Mesothelial cell of epicardium (in vitro differentiated cells): ENCODE measurements at places on chromosomes 3 and 15.
A peak's percentile ranks its signal among the peaks of the same experiment; 100 is the strongest.

DNA sequence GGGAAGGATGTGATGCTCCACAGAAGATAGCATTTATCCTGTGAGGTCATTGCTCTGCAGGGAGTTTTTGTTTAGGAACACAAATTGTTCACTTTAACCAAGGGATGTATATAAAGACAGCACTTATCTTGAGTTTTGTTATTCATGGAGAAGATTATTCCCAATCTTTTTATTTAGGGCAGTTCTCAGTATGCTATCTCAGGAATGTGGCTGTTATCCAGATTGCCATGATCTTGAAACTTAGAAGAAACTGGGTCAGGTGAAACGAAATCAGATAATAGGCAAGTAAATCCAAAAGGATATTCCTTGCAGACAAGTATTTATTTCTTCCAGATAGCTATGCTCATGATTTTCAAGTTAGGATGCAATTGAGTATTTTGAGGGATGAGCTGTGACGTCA lies 19.3 kb upstream of the TMEM42 start:
- DNase-seq: no peak
- peaks cover 37% of the 10 kb centered on the region for H3K4me1 ChIP-seq
- no peaks in the 10 kb centered on the region for H3K27me3 ChIP-seq

DNA sequence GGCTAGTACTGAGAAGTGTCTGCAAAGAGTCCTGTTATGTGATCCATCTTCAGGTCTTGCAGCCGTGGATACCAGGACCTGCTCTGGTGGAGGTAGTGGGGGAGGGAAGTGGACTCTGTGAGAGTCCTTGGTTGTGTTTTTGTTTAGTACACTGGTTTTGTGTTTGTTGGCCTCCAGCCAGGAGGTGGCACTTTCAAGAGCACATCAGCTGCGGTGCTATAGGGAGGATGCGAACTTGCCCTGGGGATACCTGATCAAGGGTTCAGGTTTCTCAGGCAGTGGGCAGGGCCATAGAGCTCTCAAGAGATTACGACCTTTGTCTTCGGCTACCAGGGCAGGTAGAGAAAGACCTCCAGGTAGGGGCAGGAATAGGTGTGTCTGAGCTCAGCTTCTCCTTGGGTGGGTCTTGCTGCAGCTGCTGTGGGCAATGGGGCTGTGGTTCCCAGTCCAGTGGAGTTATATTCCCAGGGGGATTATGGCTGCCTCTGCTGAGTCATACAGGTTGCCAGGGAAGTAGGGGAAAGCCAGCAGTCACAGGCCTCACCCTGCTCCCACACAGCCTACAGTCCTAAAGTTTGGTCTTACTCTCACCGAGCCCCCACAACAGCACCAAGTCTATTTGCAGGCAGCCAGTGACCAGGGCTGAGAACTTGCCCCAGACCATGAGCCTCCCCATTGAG lies 132.8 kb upstream of the NPHP3 start:
- H3K27me3 ChIP-seq: no peaks in the 10 kb centered on the region
- no peak overlapping the region for H3K27ac ChIP-seq
- peaks cover 2% of the 10 kb centered on the region for H3K4me1 ChIP-seq
- no peaks in the 10 kb centered on the region for H3K36me3 ChIP-seq
- no peak overlapping the region for H3K4me3 ChIP-seq
- no peak for DNase-seq

GRCh38 chr3:152264378-152264777 lies 4.4 kb upstream of the MBNL1 start:
- no peak overlapping the region for H3K4me3 ChIP-seq
- DNase-seq: no peak
- H3K36me3 ChIP-seq: no peaks in the 10 kb centered on the region

DNA sequence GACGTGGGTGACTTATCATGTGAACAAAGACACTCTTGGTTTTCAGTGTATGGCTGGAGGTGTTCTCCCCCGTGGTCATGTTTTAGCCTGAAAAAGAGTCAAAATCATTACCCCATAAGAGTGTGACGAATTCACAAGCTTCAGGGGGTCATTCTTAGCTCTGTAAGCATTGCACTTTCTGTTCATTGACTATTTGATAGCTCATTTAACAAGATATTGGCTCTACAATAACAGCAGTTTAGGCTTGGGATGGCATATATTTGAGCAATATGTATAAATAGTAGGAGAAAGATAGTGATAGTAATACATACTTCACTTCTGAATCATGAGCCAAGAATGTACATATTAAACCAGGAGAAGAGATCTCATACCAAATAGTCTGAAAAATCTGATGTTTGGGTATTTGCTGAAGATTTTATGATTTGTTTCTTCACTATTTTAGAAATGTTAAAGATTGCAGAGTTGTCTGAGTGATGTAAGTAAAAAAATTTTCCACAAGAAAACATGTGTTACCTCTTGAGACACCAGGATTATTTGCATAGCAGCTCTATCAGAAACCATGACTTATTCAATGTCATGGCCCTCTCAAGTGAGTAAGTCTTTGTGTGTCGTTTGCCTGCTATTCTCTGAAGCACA lies 996.0 kb downstream of the OTOL1 start:
- H3K36me3 ChIP-seq: no peaks in the 10 kb centered on the region
- H3K27ac ChIP-seq: no peak overlapping the region
- H3K27me3 ChIP-seq: no peaks in the 10 kb centered on the region
- no peak for DNase-seq
- peaks cover 5% of the 10 kb centered on the region for H3K4me1 ChIP-seq
- no peak overlapping the region for H3K4me3 ChIP-seq

DNA sequence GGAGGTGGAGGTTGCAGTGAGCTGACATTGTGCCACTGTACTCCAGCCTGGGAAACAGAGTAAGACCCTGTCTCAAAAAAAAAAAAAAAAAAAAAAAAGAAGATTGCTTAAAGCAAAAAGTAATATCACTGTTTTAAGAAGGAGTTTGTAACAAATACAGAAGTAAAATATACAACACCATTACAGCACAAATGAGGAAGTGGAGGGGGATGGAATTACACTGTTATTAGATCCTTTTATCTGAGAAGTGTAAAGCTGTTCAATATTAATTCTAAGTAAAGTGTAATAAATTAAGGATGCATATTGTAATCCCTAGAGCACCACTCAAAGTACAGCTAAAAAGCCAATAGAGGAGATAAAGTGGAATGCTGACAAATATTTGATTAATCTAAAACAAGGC lies 47.0 kb upstream of the SNRPA1 start:
- H3K36me3 ChIP-seq: no peaks in the 10 kb centered on the region
- no peak overlapping the region for H3K4me3 ChIP-seq
- no peak overlapping the region for H3K27ac ChIP-seq
- peaks cover 6% of the 10 kb centered on the region for H3K4me1 ChIP-seq
- H3K27me3 ChIP-seq: peaks cover 29% of the 10 kb centered on the region
- DNase-seq: no peak

GRCh38 chr3:66220066-66220465 lies 735 bp upstream of the SLC25A26 start:
- H3K4me3 ChIP-seq: peak overlapping the region; percentile 96
- no peaks in the 10 kb centered on the region for H3K36me3 ChIP-seq
- H3K27ac ChIP-seq: peak overlapping the region; percentile 43
- DNase-seq: no peak
- H3K27me3 ChIP-seq: peaks cover 7% of the 10 kb centered on the region
- peaks cover 12% of the 10 kb centered on the region for H3K4me1 ChIP-seq

DNA sequence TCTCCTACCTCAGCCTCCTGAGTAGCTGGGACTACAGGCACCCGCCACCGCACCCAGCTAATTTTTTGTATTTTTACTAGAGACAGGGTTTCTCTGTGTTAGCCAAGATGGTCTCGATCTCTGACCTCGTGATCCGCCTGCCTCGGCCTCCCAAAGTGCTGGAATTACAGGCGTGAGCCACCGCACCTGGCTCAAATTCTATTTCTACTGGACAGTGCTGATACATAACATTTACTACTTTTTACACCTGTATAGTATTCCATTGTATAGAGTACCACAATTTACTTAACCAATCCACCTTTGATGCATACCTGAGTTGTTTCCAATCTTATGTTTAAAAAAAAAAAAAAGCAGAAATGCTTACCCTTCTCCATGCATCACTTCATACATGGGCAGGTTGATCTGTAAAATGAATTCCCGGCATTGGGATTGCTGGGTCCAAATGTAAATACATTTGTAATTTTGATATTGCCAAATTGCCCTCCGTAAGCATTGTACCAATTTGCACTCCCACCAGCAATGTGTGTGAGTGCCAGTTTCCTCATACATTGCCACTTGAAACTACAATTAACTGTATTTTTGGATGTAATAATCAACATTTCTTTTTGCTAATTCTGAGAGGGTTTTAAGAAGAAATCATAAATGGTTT lies 94.5 kb downstream of the NPTN start:
- H3K36me3 ChIP-seq: no peaks in the 10 kb centered on the region
- peaks cover 1% of the 10 kb centered on the region for H3K27me3 ChIP-seq
- no peak overlapping the region for H3K27ac ChIP-seq
- no peaks in the 10 kb centered on the region for H3K4me1 ChIP-seq

- H3K27me3 ChIP-seq: no peaks in the 10 kb centered on the region
- peaks cover 12% of the 10 kb centered on the region for H3K4me1 ChIP-seq
- DNase-seq: no peak
Observed at GRCh38 chr3:176574786-176575185, 622.5 kb downstream of the TBL1XR1 start.

GRCh38 chr3:192843723-192844485 lies 73.8 kb downstream of the MB21D2 start:
- H3K4me3 ChIP-seq: no peak overlapping the region
- no peaks in the 10 kb centered on the region for H3K36me3 ChIP-seq
- no peaks in the 10 kb centered on the region for H3K27me3 ChIP-seq
- H3K4me1 ChIP-seq: peaks cover 32% of the 10 kb centered on the region

GRCh38 chr3:187702507-187703033 lies at the start of gene RTP2:
TSS of gene RTP2 (minus strand) at chr3:187702557. CDS start at chr3:187702128, 429 bp downstream.
- no peak within 1 kb of the TSS for H3K27ac ChIP-seq
- peaks cover 8% of the 10 kb centered on the region for H3K27me3 ChIP-seq
- no peak within 1 kb of the TSS for H3K4me3 ChIP-seq
- H3K4me1 ChIP-seq: no peaks in the 10 kb centered on the region

- H3K27me3 ChIP-seq: peaks cover 17% of the 10 kb centered on the region
- no peak overlapping the region for H3K27ac ChIP-seq
- no peak overlapping the region for H3K4me3 ChIP-seq
- no peaks in the 10 kb centered on the region for H3K36me3 ChIP-seq
- peak; percentile 58 for DNase-seq
Observed at GRCh38 chr15:45205192-45205591, 17.4 kb upstream of the SHF start.

GRCh38 chr3:13325892-13326443 lies 94.2 kb downstream of the NUP210 start:
- no peak for DNase-seq
- no peak overlapping the region for H3K27ac ChIP-seq
- H3K4me1 ChIP-seq: no peaks in the 10 kb centered on the region
- H3K4me3 ChIP-seq: no peak overlapping the region

DNA sequence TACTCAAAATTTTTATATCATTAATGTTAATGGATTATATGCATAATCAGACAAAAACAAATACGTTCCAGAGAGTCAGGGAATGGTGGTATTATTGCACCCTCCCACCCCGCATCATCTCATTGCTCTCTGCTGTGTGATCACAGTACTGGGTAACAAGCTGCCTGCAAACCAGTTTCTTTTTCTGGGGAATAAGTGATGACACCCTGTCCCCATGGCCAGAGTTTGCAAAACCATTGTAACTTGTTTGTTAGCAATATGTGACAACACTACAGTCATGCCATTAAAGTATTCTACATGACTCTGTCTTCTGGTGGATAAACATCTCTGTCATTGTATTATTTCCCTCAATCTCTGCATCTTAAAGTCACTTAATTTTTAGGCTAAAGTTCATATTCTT lies 39.5 kb downstream of the ZBTB38 start:
- no peak overlapping the region for H3K4me3 ChIP-seq
- peaks cover 54% of the 10 kb centered on the region for H3K4me1 ChIP-seq
- peak overlapping the region; percentile 44 for H3K27ac ChIP-seq
- H3K36me3 ChIP-seq: peaks cover 31% of the 10 kb centered on the region
- no peaks in the 10 kb centered on the region for H3K27me3 ChIP-seq

DNA sequence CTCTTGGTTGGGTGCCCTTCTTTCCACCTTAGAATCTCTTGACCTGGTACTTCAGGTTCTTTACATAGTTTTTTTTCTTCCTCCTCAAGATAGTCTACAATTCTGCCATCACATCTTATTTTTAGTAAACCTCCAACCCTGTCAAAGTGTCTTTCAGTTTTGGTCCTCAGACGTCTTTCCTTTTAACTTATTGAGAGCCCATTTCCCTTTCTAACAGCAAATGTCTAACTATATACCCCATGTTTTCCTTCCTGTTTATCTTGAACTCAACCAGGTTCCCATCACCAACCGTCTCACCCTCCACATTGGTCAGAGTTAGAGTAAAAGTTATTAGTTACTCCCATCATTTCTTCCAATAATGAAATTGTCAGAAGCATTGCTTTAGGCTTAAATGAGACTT lies 10.4 kb downstream of the KBTBD12 start:
- no peak overlapping the region for H3K4me3 ChIP-seq
- no peaks in the 10 kb centered on the region for H3K36me3 ChIP-seq
- no peaks in the 10 kb centered on the region for H3K4me1 ChIP-seq
- DNase-seq: no peak

- DNase-seq: no peak
- no peaks in the 10 kb centered on the region for H3K4me1 ChIP-seq
- H3K36me3 ChIP-seq: no peaks in the 10 kb centered on the region
- peaks cover 17% of the 10 kb centered on the region for H3K27me3 ChIP-seq
- no peak overlapping the region for H3K27ac ChIP-seq
Observed at GRCh38 chr15:51185213-51186159, 90.8 kb upstream of the TNFAIP8L3 start.

DNA sequence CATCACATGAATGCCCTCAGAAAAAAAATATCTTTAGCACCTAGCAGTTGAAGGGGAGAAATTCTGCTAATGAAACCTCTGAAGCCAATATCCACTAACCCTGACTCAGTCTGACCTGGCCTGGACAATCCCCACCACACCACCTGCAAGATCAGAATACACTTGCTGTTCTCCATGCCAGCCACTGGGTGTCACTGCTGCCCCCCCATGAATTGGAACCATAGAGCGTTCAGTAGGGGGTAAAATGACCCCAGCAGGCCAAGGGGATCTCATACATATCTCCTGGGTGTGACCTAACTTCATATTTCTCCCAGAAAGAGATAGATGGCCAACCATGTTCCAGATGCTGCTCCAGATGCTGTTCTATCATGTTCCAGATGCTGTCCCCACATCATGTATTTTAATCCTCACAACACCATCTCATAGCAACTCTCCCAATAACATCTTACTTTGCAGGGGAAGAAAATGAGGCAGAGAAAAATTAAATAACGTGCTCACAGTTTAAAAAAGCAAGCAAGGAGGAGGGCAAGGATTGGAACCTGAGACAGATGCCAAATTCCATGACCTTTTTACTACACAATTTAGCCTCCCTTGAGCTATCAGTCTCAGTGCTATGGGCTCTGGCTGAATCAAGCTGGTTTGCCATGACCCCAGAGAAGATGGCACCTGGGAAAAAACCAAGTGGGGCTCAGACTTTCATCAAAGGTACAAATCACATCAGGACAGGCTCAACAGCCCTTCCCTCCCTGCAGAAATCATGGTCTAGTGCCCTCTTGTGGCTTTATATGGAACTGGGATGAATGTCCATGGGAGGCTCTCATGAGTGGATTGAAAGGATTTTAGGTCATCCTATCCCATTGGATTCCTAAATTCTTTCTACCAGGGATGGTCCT lies 12.4 kb downstream of the NTRK3 start:
- no peak overlapping the region for H3K4me3 ChIP-seq
- no peaks in the 10 kb centered on the region for H3K36me3 ChIP-seq
- DNase-seq: no peak
- no peak overlapping the region for H3K27ac ChIP-seq
- peaks cover 2% of the 10 kb centered on the region for H3K4me1 ChIP-seq

GRCh38 chr15:80825361-80826030 lies 46.3 kb downstream of the CEMIP start:
- no peaks in the 10 kb centered on the region for H3K36me3 ChIP-seq
- peaks cover 16% of the 10 kb centered on the region for H3K27me3 ChIP-seq
- H3K4me1 ChIP-seq: peaks cover 3% of the 10 kb centered on the region
- H3K4me3 ChIP-seq: no peak overlapping the region
- DNase-seq: no peak
- no peak overlapping the region for H3K27ac ChIP-seq
